ENCODE measurements at places on chromosomes 5 and 9.

- DNase-seq, result no peak
Observed at GRCh38 chr5:76716456-76717157, 681 bp downstream of the F2R start.

DNA sequence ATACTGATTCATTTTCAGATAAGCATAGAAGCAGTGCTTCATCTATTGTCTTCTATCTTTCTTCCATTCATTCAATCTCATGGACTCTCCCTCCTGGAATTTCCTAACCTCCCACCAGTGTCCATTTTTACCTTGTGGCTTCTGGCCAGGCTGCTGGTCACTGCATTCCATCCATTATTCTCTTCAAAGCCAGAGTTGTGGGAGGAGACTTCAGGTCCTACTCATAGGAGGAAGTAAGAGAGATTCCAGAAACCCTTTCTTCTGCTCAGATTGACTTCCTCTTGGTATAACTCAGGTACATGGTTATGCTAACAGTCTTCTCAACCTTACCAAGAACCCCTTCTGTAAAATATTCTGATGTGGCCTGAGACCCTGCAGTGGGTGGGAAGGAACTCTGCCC, 153.3 kb upstream of the SLC12A2 start:
- no peak for DNase-seq

GRCh38 chr5:107700481-107700880, 29.7 kb upstream of the EFNA5 start:
- DNase-seq, result no peak

DNA sequence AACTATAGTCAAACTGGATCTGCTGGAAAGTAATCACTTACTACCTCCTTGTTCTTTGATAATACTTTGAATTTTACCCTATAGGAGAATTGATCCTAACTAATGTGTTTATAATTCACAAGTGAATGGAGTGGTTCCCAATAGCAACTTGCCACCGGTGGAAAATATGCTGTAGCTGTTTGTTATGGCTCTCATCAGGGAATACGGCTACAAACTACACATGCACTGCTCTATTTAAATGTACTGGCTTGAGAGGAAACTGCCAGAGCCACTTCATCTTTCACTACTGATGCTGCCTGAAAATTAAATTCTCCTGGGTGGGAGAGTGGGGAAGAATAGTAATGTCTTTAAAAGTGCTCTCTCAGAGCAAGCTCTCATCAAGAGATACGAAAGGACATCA, 448.5 kb upstream of the GRAMD2B start:
- no peak for DNase-seq

GRCh38 chr5:34919077-34919476, 3.6 kb downstream of the BRIX1 start:
- DNase-seq, result no peak

DNA sequence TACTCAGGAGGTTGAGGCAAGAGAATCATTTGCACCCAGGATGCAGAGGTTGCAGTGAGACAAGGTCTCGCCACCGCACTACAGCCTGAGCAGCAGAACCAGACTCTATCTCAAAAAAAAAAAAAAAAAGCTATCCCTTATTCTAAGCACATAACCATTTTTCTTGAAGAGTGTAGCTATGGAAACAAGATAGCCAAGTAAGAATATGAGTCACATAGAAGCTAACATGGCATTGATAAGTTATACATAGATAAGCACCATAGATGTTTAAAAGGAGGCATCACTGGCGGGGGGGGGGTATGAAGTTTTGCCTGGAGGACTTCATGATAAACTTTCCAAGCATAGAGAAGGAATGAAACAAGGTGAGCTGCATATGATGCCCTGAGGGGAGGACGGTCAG, 26.0 kb downstream of the CHSY3 start:
- DNase-seq, result no peak

DNA sequence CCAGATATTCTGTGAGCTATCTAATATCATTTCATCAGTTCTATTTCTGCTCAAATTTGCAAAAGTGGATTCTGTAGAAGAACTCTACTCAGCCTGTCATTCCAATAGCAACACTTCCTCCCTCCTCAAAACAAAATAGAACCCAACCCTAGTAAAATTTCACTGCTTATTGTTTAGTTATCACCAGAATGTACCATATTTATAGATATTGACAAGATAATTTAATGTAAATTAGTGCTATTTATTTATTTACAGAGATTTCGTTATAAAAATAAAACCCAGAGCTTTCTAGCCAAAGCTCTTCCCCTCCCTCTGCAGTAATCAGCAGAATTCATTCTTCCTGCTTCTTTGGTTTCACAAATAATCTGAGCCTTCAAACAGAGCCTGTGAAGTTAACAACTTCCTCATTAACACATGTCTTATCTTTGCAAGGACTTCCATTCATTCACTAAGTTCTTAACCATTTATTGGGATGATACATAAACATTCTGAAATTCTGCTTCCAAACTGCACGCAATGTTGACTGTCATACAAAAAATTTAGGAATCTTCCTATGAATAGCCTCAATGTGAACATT, 73.7 kb upstream of the PJA2 start:
- no peak for DNase-seq

- DNase-seq, result no peak
Observed at GRCh38 chr9:16763946-16764345, 106.5 kb downstream of the BNC2 start.

- no peak for DNase-seq
Observed at GRCh38 chr9:127927988-127928675, 2.4 kb downstream of the PIP5KL1 start.

GRCh38 chr5:173451031-173451430, 122.8 kb upstream of the STC2 start:
- DNase-seq, result no peak

GRCh38 chr5:142966121-142966420, 195.9 kb downstream of the ARHGAP26 start:
- DNase-seq, result no peak

DNA sequence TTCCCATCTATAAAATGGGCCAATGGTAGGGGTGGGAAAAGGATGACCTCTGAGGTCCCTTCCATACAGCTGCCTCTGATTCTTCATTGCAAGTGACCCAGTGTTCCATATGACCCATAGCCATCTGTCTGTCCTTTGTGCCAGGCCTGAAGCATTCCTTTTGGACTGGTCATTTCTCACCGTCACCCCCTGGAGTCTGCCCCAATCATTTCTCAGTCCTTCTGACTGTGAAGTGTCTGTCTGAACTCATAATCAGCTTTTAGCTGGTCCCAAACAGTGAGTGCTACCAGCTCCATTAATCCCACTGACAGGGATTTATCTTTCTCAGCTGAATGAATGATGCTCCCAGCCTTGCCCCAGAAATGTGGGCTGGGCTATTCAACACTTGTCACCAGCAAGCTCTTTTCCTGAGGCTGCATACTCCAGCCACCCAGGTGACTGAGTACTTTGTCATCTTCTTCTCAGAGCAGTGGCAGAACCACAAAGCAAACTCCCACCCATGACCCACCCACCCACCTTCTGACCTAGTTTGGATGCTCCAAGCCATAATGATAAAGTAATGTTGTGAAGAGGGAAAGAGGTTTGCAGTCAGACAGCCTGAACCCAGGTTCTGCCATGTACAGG, 37.4 kb downstream of the KCNIP1 start:
- DNase-seq, result no peak

DNA sequence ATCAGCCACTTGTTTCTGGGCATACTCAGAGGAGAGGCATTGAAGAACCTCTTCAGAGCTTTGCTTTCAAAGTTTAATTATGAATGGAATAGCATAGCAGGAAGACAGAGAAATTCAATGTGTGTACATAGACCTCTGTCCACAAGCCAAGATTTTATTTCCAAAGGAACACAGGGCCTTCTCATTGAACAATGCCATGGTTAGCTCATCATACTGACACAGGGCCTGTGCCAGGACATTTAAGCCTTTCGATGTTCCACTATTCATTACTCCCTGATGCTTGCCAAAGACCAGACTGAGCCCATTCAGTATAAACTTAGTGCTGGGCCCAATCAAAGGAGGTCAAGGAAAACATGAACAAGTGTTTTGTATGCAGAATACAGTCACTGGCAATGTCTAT, 280.8 kb downstream of the FBXL17 start:
- DNase-seq, result peak; percentile 11

GRCh38 chr9:68426755-68427154, 70.3 kb downstream of the PGM5 start:
- DNase-seq, result no peak

- no peak for DNase-seq
Observed at GRCh38 chr9:105883847-105884246, 189.5 kb downstream of the TMEM38B start.

DNA sequence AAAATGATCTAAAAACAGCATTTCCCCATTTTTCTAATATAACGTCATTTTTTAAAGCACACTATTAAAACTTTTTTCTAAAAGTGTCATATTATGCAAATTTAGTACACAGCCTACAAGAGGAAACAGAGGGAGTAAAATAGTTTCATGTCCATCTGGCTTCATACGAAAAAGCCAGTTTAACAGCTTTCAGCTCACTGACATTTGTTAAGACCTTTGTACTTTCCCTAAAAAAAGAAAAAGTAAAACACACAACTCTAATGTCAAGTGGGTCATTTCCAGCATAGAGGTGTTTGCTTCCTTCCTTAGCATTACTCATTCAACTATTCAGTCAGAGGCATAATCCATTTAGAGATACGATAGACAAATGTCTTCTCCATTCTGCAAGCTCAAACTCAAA, 49.4 kb downstream of the ABHD17B start:
- no peak for DNase-seq

- DNase-seq, result no peak
Observed at GRCh38 chr5:6734243-6734700, 21.0 kb downstream of the TENT4A start.

DNA sequence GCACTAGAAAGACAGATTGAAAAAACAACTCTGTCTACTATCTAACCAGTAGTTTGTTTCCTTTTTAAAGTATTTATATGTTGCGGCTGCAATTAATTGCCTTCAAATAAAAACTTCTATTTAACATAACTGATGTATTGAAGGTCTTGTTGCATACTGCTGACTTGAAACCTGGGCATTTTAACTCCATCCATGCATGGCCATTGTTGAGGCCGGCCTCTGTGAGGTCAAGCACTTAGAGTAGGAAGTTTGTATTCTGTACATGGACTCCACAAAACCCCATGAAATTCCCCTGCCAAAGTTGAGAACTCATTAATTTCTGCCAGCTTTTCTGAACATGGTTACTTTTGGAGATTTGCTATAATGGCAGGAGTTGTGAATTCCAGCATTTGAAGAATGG, 150.6 kb downstream of the GAS1 start:
- no peak for DNase-seq

Data from dorsolateral prefrontal cortex (tissue), 122 donors.